Peyer's patch (tissue), 4 donors: ENCODE measurements at places on chromosomes 16 and 17. TPM values are rescaled to one million over a fixed set of nuclear protein-coding genes. Genes with fewer than 3 reads are reported as not detected.

Gene KRT31
- not detected for total RNA-seq

Gene ENPP7
- total RNA-seq, result 17.2 TPM

Gene ALOX12B
- not detected for total RNA-seq

Gene SPNS2
- total RNA-seq, result 25.5 TPM

Gene MYH3
- total RNA-seq, result 32.2 TPM

Gene ATF7IP2
- total RNA-seq, result 9.9 TPM

Gene CFAP52
- total RNA-seq, result not detected

Gene ITGAD
- 0.83 TPM for total RNA-seq

Gene MYCBPAP
- total RNA-seq, result not detected

Gene OTOA
- not detected for total RNA-seq

Gene OR1A1
- total RNA-seq, result not detected

Gene LPO
- 9.0 TPM for total RNA-seq

Gene ZFP3
- 9.6 TPM for total RNA-seq

Gene MLYCD
- 13.5 TPM for total RNA-seq

Gene MYO15A
- total RNA-seq, result 5.0 TPM

Gene NAGS
- total RNA-seq, result 74.1 TPM

Gene WFDC1
- 35.5 TPM for total RNA-seq

Gene CRHR1
- total RNA-seq, result not detected

Gene GPRC5B
- total RNA-seq, result 22.9 TPM

Gene SEPTIN1
- total RNA-seq, result 65.2 TPM

Gene KCNJ12
- 1.7 TPM for total RNA-seq

Gene PIRT
- 2.0 TPM for total RNA-seq

Gene CDH1
- total RNA-seq, result 435 TPM

Gene TP53TG3
- total RNA-seq, result not detected
